Endodermal cell (in vitro differentiated cells): ENCODE measurements at places on chromosomes 6 and 20. TPM values are rescaled to one million over a fixed set of nuclear protein-coding genes. Genes with fewer than 3 reads are reported as not detected.
A peak's percentile ranks its signal among the peaks of the same experiment; 100 is the strongest.

DNA sequence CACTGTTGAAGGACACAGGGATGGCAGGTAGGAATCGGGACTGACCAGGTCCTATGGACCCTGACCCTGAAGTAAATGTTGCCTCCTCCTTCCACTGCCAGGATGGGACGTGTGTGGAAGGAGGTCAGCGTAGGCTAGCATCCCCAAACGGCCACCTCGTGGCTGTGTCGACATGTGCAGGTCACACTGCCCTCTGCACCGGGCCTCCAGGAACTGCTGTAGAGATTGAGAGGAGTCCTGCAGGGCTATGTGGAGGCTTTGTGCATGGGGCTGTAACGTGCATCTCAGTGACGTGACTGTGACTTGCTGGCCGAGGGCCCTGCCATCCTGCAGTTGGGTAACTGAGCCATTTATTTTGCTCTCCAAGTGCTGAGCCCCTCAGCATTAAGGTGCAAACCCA is 149.5 kb downstream of the PHACTR3 start:
- H3K36me3 ChIP-seq, result no peaks in the 10 kb centered on the region
- no peak overlapping the region for H3K4me3 ChIP-seq
- no peaks in the 10 kb centered on the region for H3K4me1 ChIP-seq
- DNase-seq, result no peak
- peaks cover 7% of the 10 kb centered on the region for H3K27me3 ChIP-seq

SIRPD gene
- not detected in 2 replicates for total RNA-seq

- no peak for DNase-seq
- peaks cover 62% of the 10 kb centered on the region for H3K36me3 ChIP-seq
- H3K27ac ChIP-seq, result no peak overlapping the region
- no peaks in the 10 kb centered on the region for H3K4me1 ChIP-seq
Measured at GRCh38 chr20:5569021-5569420, 181.2 kb upstream of the SHLD1 start.

DNA sequence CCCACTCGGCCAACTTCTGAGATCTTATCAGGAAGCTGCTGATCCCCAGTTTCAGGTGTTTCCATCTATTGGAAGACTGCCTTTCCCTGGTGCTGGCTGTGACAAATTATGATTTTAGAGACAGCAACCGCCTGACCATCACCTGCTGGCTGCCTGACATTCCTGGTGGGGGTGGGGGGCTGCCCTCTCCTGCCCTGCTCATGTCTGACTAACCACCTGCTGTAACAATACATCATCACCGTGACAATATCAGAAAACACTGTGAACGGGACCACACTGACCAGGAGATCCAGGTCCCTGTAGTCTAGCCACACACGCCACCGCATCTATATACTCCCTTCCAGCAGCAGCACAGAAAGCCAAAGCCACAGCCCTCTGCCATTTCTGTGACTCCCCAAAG is 537.5 kb downstream of the QKI start:
- no peaks in the 10 kb centered on the region for H3K4me1 ChIP-seq
- H3K27me3 ChIP-seq, result no peaks in the 10 kb centered on the region
- DNase-seq, result no peak
- H3K27ac ChIP-seq, result no peak overlapping the region

GRCh38 chr6:32167154-32167760 is 2.9 kb downstream of the EGFL8 start:
- no peak for DNase-seq
- peaks cover 26% of the 10 kb centered on the region for H3K4me1 ChIP-seq
- H3K27ac ChIP-seq, result peak overlapping the region; percentile 50
- H3K36me3 ChIP-seq, result peaks cover 75% of the 10 kb centered on the region
- H3K27me3 ChIP-seq, result no peaks in the 10 kb centered on the region
- H3K4me3 ChIP-seq, result no peak overlapping the region

ECT2L gene
- not detected in 2 replicates for total RNA-seq

C6orf58 gene
- 0.32 TPM in 1 of 3 replicates, not detected in the others for total RNA-seq

- no peaks in the 10 kb centered on the region for H3K27me3 ChIP-seq
- H3K4me3 ChIP-seq, result no peak overlapping the region
- no peaks in the 10 kb centered on the region for H3K4me1 ChIP-seq
- DNase-seq, result peak; percentile 82
- H3K36me3 ChIP-seq, result no peaks in the 10 kb centered on the region
Measured at GRCh38 chr20:43448748-43449535, 8.8 kb upstream of the SRSF6 start.

GRCh38 chr6:94636780-94637385 is 940.5 kb upstream of the MANEA start:
- no peaks in the 10 kb centered on the region for H3K27me3 ChIP-seq
- DNase-seq, result peak; percentile 68
- H3K36me3 ChIP-seq, result no peaks in the 10 kb centered on the region
- no peak overlapping the region for H3K27ac ChIP-seq
- no peak overlapping the region for H3K4me3 ChIP-seq

DNA sequence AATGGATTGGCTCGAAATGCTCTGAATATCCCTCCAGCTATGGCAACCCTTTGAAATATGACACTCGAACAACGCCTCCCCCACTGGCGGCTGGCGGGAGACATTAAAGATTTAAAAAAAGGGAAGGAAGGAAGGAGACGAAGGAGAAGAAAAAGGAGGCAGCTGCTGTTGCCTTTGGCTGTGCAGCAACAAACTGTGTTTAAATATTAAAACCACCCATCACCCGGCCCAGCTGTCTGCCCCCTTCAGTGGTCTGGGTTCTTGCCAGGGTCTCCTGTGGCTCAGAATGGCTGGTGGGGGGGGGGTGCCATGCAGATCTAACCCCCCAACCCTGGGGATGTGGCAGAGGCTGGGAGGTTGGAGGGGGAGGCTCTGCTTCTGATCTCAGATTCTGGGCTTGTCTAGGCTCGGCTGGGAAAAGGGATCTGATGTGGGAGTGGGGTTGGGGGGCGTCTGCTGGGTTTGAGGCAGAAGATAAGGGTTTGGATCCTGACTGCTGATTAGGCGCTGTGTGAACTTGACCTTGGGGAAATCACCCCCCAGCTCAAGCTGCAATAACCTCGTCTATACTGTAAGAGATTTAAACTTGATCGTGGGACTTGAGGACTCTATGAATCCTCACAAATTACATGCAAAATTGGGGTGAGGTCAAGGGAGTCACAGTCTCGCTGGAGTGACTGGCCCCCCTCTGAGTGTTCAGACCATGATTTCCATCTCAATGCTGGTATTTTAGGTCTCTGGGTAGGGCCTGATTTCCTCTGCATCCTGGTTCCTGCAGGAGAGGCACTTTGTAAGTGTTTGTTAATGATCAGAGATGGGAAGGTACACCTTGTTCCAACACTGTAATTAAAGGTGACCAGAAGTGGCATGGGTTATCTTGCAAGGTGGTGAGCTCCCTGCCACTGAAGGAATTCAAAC is 40.3 kb upstream of the BLCAP start:
- DNase-seq, result peak; percentile 73
- H3K27ac ChIP-seq, result peak overlapping the region; percentile 83

DNA sequence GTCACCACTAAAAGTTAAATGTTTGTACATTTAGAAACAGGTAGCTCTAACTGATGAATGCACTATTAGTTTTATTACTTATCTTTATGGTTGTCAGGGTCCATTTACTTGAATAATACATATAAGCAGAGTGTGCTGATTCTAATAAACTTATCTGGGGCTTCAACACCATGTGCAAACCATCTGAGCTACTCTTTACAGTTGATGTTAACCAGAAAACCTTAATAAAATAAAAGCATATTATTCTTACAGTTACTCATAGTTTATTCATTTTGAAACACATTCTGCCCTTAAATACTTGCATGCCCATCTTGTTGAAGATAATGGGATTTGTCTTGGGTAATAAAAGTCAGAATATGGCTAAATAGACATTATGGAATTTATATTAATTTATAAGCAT is 1042.2 kb downstream of the EPHA7 start:
- H3K36me3 ChIP-seq, result no peaks in the 10 kb centered on the region
- H3K27me3 ChIP-seq, result no peaks in the 10 kb centered on the region

GRCh38 chr6:158649289-158650143 is at the start of gene SYTL3:
Gene SYTL3 (plus strand): TSS chr6:158650054. CDS start chr6:158663269, 13,215 bp downstream.
- peaks cover 11% of the 10 kb centered on the region for H3K27me3 ChIP-seq
- no peak within 1 kb of the TSS for H3K4me3 ChIP-seq
- H3K27ac ChIP-seq, result no peak within 1 kb of the TSS
- H3K4me1 ChIP-seq, result no peaks in the 10 kb centered on the region
